Esophagus muscularis mucosa (tissue), 4 donors: ENCODE measurements at places on chromosomes 13 and 19. TPM values are rescaled to one million over a fixed set of nuclear protein-coding genes. Genes with fewer than 3 reads are reported as not detected.

DNA sequence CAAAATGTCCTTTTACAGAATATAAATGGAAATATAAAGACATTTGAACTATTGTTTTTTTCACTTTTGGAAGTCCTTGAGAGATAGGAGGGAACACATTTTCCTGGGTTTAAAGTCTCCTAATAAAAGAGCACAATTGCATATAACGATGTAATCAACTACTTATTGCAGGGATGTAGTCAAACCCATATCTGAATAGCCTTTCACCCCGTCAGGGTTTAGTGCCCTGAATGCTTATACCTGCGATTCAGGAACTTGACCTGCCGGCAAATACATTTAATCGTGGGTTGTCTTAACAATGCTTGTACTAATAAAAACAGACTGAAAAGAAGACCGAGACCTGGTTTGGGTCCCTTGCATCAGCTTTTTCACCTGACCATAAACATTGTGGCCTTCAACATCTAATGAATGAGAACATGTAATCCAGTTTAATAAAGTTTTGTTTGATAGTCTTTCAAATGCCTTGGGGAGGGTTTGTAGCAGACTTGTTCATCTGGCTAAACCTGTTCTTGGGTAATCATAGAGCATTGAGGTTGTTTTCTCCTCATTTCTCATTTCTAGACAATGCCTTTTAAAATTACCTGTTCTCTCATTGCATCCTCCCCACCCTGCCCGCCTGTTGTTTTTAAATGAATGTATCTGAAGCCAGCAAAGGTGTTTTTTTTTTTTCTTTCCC is 7.0 kb downstream of the KLF5 start:
- DNase-seq, result no peak

GRCh38 chr13:58712191-58712590 is 1080.6 kb downstream of the PCDH17 start:
- no peak for DNase-seq

The IRGC gene
- total RNA-seq, result not detected

DNA sequence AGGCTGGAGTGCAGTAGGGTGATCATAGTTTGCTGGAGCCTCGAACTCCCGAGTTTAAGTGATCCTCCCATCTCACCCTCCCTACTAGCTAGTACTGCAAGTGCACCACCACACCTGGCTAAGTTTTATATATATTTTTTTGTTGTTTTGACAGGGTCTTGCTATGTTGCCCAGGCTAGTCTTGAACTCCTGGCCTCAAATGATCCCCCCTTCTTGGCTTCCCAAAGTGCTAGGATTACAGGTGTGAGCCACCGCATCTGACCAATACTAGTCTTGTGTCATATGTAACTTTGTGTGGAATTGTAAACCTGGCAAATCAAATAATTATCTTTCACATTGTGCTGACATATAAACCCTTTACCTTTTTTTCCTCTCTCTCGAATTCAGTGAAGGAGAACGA is 10.2 kb downstream of the HNRNPM start:
- no peak for DNase-seq

The BRCA2 gene
- total RNA-seq, result 0.34 TPM

- DNase-seq, result no peak
Measured at GRCh38 chr13:89688918-89689317, 1658.6 kb upstream of the MIR17HG start.

The CEACAM4 gene
- 0.83 TPM for total RNA-seq
